ENCODE measurements at places on chromosomes 2 and 18.

DNA sequence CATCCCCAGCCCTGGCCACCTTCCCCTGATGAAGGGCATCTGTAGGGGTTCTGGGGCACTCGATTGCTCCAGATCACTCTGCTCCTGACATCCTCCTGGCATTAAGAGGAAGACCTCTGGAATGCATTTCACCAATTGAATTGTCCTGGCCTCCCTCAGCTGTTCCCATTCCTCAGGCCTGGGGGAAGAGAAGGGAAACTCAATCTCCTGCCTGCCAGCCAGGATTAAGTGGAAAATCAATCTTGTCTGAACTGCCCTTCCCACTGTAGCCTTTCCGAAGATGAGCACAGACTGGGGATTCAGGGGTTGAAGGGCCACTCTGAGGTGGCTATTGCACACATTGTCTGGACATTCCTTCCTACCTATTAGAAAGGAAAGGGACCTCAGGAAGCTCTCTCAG, 99.8 kb downstream of the ALK start:
- no peak for DNase-seq

DNA sequence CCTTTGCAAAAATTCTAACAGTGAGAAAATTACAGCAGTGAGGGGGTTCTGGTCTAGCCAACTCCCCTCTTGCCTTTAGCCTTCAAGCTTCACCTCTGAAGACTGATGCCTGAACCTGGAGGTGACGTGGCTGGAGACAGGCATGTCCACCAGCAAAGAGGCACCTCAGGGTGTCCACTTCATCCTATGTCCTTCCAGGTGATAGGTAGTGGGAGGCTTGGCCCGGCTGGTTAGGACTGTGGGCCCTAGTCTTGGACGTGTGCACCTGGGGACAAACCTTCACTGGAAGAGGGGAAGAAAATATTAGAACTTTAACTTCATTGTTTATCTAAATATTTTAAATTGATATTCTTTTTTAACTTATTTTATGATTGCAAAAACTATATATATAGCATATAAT, 35.5 kb upstream of the EDAR start:
- no peak for DNase-seq

GRCh38 chr18:63164396-63164795, 155.2 kb downstream of the BCL2 start:
- DNase-seq, result no peak

DNA sequence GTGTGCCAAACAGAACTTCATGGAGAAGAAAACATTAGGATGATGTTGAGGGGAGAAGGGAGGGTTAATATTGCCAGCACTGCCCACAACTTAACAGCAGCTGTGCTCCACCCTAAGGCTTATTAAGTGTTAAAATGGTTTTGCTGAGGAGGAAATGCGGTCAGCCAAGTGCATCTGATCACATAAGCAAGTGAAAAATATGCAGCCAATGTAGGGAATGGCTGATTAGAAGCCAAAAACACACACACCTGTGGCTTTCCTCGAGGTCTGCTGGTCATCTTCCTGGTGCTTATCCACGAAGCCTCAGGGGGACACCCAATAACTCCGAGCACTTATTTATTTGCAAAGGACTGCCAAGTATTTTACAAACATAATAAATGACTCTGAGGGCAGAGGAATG, 66.3 kb upstream of the GPR45 start:
- no peak for DNase-seq

GRCh38 chr2:220212296-220213080, 585.1 kb downstream of the SLC4A3 start:
- no peak for DNase-seq

DNA sequence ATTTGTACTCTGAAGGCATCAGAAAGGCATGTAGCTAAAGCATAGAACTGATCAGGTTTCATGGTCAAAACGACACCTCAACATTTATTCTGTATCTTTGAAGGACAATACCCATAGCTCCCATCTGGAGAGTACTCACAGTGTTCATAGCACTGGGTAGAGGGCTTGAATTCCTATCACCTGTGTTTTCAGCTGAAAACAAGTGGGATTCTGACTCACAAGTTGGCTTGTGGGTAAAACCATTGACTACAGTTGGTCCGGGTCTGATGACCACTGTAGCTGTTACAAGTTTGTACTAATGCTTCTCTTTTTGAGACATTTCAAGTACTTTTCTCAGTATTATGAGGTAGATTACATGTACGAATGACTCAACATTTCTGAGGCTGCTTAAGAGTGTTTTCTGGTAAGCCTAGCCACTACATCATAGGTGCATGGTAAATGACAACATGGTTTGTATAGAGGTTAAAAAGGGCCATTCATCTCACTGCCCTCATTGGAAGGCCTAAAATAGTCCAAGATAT, 68.6 kb upstream of the PELI1 start:
- DNase-seq, result peak; percentile 86
